Activated B cell treated with CpG ODN at 0.5 μM for 24 hours (primary cell): ENCODE measurements at places on chromosomes 2 and 18.

GRCh38 chr18:51149670-51150069 is 47.8 kb downstream of the MEX3C start:
- no peak for DNase-seq

DNA sequence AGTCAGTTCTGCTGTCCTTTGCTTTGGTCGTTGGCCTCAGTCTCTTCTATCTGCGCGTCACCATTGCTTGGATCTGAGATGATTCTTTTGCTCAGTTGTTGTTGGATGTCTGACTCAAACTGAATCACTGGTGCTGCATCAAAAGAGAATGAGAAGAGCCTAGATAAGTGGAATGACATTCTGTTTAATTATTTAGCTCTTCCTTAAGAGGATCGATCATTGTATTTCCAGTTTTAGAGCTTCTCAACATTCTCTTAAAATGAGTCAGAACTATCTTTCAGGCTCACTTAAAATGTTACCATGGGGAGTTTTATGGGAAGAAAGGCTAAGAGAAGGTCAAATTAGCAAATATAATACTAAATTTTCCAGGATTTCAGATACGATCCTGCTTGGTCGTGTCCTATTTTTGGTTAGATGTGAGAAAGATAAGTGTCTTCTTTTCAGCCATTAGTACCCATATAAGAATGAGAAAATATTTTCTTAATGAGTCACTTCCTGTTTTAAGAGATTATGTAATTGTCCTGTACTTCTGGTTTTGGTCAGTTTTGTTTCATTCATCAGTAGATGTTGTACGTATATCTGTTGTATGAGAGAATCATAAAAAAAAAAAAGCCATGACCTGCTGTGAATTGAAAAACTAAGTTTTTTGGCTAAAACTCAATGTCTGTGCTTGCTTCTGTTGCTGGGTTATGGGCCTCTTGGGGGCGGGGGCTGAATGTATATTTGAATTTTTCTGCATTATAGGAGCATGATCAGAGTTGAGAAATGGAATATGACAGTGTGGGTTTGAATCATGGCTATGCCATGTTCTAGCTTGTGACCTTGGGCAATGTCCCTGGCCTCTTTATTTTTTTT is 31.6 kb upstream of the CASP10 start:
- DNase-seq: no peak

GRCh38 chr2:175414882-175415487 is 233.5 kb upstream of the ATP5MC3 start:
- no peak for DNase-seq

DNA sequence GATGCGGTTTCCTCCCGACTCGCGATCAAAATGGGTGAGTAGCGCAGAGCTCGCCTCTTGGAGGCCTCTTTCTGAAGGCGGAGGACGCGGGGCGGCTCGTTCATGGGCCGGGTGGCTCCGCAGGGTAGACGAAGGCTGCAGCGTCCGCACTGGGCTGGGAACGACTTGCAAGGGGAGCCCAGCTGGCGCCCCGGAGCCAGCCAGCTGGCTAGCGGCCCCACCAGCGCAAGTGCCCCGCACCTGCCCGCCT is 328 bp upstream of the PASK start:
- DNase-seq: no peak

DNA sequence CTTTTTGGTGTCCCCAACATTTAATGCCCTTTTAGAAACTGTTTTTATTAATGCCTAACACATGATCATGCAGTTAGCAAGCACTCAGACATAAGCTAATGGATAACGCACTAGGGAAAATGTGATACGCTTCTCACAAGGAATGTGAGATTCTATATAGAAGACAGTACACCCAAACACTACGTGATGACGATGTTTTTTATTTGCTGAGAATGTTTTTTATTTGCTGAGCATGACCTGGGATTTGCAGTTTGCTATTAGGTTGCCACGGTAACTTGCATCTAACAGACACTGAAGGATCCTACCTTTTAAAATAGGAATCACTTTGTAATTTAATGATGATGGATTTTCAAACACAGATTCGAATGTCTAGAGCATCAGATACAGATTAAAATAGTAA is 4.9 kb downstream of the SMC6 start:
- DNase-seq: no peak
